ENCODE measurements at places on chromosomes 4 and X. TPM values are rescaled to one million over a fixed set of nuclear protein-coding genes. Genes with fewer than 3 reads are reported as not detected.

GRCh38 chrX:143642426-143642825 lies 6.5 kb upstream of the SLITRK4 start:
- no peak for DNase-seq

DNA sequence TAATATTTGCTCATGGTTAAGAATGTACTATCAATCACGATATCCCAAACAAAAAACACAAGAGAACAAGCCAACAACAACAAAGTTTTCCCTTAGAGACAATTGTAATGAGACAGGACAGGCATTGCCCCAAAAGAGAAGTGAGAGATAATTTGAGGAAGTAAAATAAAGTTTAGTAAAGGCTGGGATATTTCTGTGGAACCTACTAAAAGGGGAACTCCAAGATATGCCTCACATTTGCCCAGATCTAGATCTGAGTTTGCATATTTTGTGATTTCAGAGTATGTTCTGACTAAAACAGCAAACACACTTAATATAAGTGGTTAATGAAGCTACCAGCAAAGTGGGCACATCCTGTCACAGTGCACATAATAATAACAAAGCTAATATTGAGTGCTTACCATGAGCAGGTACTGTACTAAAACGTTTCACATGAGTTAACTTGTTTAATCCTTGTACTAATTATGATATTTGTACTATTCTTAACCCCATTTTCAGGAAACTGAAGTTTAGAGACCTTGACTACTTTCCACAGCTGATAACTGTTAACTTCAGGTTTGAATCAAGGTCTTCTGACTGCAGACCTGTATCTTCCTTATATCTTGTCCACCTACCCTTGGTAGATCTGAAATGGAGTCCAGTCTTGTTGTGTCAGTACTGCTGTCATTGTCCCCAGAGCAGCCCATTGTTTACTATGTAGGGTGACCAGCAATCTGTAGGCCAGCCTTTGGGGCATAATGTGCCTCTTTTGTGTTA lies 26.0 kb upstream of the BMP2K start:
- DNase-seq, result no peak

GRCh38 chrX:81195259-81195658 lies 6.5 kb downstream of the HMGN5 start:
- DNase-seq, result no peak

DNA sequence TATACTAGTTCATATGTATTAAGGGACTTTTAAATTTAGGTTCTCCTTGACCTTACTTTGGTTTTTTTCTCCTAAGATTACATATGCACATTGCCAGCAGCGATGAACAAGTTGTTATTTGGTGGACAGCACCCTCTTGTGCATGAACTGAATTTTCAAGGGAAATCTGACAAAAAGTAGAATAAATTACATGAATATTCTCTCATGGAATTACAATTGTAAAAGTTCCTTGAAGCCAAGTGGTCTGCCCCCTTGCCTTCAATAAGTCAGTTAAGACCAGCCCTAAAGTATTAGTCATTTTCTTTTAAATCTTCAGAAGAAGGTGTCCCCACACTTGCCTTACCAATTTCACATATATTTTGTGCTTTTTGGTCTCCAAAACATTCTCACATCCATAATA lies 30.7 kb upstream of the SMARCA5 start:
- DNase-seq, result peak; percentile 68

DNA sequence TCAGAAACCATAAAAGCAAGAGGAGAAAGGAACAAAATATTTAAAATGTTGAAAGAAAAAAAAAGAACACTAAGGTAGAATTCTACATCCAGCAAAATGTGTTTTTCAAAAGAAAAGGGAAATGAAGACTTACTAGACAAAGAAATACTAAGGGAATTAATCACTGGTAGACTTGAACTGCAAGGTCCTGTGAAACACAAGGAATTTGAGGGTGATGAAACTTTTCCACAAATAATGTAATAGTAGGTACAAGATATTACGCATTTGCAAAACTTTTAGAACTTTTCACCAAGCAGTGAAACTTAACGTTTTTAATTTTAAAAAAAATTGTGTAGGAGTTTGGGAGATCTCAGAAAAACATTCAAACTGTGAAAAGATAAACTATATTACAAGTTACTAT lies 180.3 kb upstream of the MAGEB16 start:
- DNase-seq, result no peak

RNF113A gene
- 27.0 TPM for total RNA-seq

ARR3 gene
- not detected for total RNA-seq

CACNA1F gene
- total RNA-seq, result not detected

All from SK-MEL-5 (cell line).